Stimulated activated naive B cell treated with anti-CD40 and anti-IgM and Interleukin-4, amounts not matched to agents 10 μg/mL and 1 μg/mL and 100 μg/mL, for 72 hours (primary cell): ENCODE measurements at places on chromosomes 7 and 10.

- DNase-seq, result no peak
Measured at GRCh38 chr10:48257407-48257961, 17.0 kb downstream of the FRMPD2 start.

DNA sequence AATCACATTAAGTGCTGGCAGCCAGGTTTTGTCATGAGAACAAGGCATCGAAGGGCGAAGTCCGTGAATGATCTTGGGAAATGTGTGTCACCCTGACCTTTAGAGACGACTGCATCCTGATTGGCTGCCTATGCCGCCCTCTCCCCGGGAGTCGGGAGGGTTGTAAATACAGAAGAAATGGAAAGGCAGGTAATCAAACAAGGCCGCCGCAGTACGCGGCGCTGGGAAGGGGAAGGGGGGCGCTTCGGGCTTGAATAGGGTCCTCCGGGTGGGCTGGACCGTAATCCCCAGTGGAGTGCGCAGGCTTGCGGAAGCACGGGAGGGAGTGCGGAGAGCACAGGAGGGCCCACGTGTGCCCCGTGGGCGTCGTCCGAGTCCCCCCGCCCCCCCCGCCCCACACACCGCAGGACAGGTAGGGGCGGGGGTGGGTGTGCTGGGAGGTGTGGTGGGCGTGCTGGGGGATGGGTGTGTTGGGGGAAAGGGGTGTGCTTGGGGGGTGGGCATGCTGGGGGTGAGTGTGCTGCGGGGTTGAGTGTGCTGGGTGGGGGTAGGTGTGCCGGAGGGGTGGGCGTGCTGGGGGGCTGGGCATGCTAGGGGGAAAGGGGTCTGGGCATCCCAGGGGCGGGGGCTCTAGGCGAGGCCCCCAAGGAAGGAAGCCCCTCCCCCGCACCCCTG lies 169.4 kb downstream of the ARHGAP12 start:
- peak; percentile 60 for DNase-seq

DNA sequence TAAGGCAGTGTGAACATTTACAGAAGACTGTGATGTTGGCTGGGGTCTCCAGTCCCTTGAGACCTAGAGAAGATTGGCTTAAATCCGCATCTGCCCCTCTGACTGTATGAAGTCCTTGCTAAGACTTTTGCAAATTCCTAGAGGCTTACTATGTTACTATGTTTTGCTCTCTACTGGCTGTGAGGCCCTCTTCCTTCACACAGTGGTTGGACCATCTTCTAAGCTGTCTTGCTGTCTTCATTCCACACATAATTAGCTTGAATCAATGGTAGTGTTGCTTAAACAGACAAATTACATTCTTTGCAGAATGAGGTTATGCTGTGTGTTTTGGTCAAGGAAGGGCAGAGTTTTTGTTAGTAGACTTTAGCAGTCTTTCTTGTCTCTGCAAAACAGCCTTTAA lies 658.0 kb downstream of the TYW1 start:
- DNase-seq, result no peak

DNA sequence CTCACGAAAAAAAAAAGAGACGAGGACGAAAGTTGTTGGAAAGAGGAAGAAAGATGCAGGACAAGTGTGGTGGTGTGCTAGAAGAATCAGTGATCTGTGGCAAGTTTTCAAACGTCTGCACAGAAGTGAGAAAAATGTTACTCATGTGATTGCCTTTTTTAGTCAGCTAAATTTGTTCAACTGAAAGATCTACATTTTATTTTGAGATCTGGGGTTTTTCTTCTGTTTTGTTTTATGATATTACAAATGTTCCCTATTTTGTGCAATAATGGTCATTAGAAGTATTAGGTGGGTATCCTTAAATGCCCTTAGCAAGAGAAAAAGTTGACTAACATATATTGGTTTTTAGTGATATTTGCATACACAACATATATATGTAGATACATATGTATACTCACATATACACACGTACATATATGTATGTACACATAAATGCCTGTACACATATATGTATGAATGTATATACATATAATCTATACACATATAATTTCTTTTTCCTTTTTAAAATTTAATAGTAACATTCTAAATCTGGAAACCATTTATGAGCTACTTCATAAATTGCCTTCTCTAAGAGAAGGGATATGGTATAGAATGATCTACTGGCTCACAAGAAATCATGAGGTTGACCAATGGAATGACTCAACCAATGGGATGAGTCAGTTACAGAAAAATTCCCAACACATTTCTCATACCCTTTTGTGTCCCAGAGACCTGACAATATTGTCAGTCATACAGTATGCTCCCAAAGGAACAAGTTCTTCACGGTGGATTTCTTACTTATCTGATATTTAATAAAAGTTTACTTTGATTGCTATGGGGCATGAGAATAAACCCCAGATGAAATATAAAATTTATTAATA lies 38.4 kb downstream of the SLC39A12 start:
- peak; percentile 36 for DNase-seq
